ENCODE measurements at places on chromosomes 12 and 14. TPM values are rescaled to one million over a fixed set of nuclear protein-coding genes. Genes with fewer than 3 reads are reported as not detected.

FSCB gene
- total RNA-seq = not detected

TAMALIN gene
- 2.7 TPM for total RNA-seq

TGFB3 gene
- total RNA-seq = 2.2 TPM

ASPG gene
- total RNA-seq = not detected

GZMB gene
- not detected for total RNA-seq

PSMC1 gene
- 325 TPM for total RNA-seq

GALNT16 gene
- 0.28 TPM for total RNA-seq

TMEM63C gene
- total RNA-seq = under 0.01 TPM

ACOT4 gene
- 0.54 TPM for total RNA-seq

TSHR gene
- not detected for total RNA-seq

ZNF605 gene
- 11.4 TPM for total RNA-seq

ZC2HC1C gene
- 0.54 TPM for total RNA-seq

LPAR5 gene
- total RNA-seq = not detected

SSPN gene
- total RNA-seq = 7.8 TPM

ACOT6 gene
- total RNA-seq = not detected

TUBA1B gene
- total RNA-seq = 5,195 TPM

GPX2 gene
- not detected for total RNA-seq

TTC9 gene
- not detected for total RNA-seq

SLC39A5 gene
- not detected for total RNA-seq

PEX5 gene
- 18.6 TPM for total RNA-seq

CISTR gene
- total RNA-seq = not detected

GPR84 gene
- not detected for total RNA-seq

SLC6A15 gene
- total RNA-seq = 1.4 TPM

CPNE6 gene
- not detected for total RNA-seq

NFYB gene
- total RNA-seq = 22.2 TPM

SRRM4 gene
- not detected for total RNA-seq

CD4 gene
- total RNA-seq = 5.7 TPM

AQP2 gene
- total RNA-seq = not detected

RNASE7 gene
- total RNA-seq = not detected

LMO3 gene
- total RNA-seq = 1.7 TPM

GPR68 gene
- 0.28 TPM for total RNA-seq

BEST3 gene
- under 0.01 TPM for total RNA-seq

KRT8 gene
- total RNA-seq = 14.2 TPM

CNPY2 gene
- 65.2 TPM for total RNA-seq

B4GALNT3 gene
- not detected for total RNA-seq

DEPDC4 gene
- total RNA-seq = 0.72 TPM

PARPBP gene
- total RNA-seq = 15.6 TPM

CYP27B1 gene
- total RNA-seq = 0.56 TPM

CLEC9A gene
- not detected for total RNA-seq

EML1 gene
- total RNA-seq = 42.3 TPM

All from IMR-90 (cell line).